Left cardiac atrium (tissue), 4 donors: ENCODE measurements at places on chromosomes 13 and 19.

GRCh38 chr13:67223024-67223423 is 7.1 kb downstream of the PCDH9 start:
- DNase-seq = no peak

DNA sequence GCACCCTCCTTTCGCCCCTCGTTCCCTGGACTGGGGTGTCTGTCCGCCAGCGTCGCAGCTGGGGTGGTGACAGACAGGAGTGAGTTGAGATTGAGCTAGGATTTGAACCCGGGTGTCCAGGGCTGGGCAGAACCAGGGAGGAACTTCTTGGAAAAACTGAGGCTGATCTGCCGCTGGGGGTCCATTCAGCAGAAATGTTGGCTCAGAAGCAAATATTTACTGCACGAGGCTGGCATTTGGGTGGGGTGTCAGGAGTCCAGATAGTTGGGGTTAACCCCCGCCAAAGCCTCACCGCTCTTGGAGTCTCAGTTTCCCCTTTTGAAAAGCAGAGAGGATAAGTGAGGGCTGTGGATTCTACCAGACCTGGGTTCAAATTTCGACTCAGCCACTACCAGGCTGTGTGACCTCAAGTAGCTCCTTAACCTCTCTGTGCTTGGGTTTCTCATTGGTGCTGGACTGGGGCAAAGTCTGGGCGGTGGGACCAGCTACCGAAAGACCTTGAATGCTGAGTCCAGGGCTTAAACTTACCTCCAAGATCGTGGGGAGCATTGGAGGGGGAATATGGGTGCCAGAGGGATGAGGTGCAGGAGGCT is 20.9 kb downstream of the MAST3 start:
- DNase-seq = no peak

DNA sequence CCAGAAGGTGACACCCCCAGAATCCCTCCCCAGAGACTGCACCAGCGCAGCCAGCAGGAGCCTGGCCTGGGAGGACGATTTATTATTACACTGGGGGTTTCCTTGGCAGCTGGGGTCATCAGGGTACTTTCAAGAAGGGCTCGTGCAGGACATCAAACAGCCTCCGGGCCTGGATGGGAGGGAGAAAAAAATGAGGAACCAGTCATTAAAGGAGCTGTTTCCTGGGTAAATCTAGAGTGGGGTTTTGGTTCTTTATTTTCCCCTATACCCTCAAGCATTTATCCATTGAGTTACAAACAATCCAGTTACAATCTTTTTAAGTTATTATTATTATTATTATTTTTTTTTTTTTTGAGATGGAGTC is 3.1 kb downstream of the POLR1G start:
- DNase-seq = no peak

DNA sequence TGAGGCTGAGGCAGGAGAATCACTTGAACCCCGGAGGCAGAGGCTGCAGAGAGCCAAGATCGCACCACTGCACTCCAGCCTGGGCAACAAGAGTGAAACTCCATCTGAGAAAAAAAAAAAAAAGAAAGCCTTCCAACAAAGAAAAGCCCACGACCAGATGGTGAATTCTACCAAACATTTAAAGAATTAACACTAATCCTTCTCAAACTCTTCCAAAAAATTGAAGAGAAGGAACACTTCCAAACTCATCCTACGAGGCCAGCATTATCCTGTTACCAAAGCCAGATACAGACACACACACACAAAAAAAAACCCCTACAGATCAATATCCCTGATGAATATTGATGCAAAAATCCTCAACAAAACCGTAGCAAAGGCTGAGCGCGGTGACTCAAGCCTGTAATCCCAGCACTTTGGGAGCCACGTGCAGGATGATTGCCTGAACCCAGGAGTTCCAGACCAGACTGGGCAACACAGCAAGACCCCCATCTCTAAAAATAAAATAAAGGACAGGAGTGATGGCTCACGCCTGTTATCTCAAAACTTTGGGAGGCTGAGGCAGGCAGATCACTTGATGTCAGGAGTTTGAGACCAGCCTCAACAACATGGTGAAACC is 6.2 kb upstream of the EVI5L start:
- no peak for DNase-seq

DNA sequence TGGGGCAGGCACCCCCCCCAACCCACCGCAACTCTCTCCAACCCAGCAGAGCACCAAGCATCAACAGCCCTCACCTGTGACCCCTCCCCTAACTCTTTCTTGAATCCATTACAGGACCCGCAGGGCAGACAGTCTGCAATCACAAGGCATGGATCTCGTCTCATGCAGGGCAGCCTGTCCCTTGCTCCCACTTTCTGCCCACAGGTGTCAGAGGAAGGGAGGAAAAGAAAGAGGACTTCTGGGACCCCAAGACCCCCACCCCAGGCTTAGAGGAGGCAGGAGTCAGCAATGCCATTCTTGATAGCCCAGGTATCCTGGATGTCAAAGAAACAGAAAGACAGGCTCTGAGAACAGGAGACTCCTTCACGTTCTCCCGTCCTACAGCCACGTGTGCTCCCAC is 47.4 kb upstream of the TUBGCP3 start:
- no peak for DNase-seq

DNA sequence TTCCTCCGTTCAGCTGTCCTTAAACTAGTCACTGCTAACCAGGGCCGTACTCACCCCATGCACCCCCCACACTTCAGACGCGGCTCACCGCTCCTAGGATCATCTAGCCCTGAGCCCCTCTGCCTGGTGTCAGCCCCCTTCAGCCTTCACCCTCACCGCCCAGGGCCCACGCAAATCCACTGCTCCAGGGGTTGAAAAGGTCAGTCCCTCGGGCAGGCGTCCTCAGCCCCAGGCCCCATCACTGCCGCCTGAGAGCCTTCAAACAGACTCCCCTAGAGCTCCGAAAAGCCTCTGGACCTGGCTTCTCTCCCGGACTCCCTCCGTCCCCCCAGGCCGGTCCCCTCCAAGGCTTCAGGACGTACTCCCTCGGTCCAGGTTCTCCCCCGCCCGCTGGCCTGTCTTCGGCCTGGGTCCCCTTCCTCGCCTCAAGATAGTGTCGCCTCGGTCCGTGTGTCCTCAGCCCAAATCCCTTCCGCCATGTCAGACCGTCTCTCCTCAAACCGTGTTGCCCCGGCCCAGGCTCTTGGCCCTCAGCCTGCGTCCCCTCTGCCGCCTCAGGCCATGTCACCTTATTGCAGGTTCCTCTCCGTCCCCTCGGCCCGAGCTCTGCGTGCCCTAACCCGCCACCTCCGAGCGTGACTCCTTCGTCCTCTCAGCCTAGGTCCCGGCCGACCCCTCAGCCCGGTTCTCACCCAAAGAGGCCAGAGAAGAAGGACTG is 553 bp downstream of the NAPA start:
- no peak for DNase-seq

- no peak for DNase-seq
Observed at GRCh38 chr19:30001791-30002190, 59.8 kb downstream of the URI1 start.

DNA sequence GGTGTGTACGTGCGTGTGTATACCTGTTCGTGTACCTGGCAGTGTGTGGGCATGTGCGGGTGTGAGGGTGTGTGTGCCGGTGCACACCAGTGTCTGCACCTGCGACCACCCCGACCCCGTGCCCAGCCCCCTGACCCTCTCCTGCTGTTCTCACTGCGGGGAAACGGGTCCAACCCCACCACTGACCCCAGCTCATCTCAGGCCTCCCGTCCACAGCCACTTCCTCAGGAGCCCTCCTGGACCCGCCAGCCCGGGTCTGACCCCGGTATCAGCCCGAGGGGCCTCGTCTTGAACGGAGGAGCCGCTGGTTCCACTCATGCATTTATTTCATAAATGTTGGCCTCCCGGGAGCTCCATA is 23.8 kb upstream of the ONECUT3 start:
- no peak for DNase-seq

GRCh38 chr19:5250127-5250659 is 90.4 kb downstream of the PTPRS start:
- peak; percentile 63 for DNase-seq

GRCh38 chr19:7426986-7427385 is 61.8 kb downstream of the PEX11G start:
- DNase-seq = no peak

GRCh38 chr19:14603990-14604387 is 21.1 kb downstream of the CLEC17A start:
- DNase-seq = no peak

GRCh38 chr13:90857921-90858320 is 489.6 kb upstream of the MIR17HG start:
- no peak for DNase-seq

- no peak for DNase-seq
Observed at GRCh38 chr19:1520203-1520780, 3.6 kb upstream of the PLK5 start.

DNA sequence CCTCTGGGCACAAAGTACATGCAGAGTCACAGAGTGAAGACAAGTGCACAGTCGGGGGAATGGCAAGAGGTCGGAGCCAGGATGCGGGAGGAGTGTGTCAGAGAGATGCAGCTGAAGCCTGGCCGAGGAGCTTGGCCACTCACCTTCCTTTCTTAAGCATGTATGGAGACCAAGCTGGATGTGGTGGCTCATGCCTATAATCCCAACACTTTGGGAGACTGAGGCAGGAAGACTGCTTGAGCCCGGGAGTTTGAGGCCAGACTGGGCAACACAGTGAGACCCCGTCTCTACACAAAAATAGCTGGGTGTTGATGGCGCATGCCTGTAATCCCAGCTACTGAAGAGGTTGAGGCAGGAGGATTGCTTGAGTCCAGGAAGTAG is 67.0 kb downstream of the LATS2 start:
- DNase-seq = no peak

DNA sequence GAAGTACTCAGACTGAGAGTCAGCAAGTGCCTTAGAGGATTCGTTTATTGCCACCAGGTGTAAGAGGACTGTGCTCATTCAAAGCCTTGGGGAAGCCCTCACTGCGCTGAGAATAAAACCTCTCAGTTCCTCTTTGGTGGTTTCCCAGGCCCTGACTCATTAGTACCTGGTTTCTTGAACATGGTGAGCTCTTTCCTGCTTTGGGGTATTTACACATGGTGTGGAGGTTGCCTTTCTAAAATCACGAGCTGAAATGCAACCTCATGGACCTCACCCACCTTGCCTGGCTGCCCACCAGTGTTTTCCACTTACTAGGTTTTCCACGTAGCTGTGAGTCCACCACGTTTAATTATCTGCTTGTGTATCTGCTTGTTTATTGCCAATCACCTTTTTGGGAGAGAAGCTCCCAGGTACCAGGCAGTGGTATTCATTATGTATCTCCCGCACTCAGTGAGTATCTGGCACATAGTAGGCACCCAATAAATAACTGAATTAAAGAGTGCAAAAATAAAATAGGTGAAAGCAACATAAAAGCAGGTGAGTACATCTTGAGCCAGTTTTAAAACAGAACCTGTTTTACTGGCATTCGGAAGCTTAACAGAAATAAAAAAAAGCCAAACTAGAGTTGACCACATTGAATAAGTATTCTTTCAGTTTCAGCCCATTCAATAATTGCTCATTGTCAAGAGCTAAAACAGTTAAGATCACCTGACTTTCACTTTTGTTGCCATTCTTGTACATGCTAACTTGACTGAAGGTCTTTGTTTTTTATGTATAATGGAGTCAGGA is 533.0 kb downstream of the MYO16 start:
- DNase-seq = no peak

DNA sequence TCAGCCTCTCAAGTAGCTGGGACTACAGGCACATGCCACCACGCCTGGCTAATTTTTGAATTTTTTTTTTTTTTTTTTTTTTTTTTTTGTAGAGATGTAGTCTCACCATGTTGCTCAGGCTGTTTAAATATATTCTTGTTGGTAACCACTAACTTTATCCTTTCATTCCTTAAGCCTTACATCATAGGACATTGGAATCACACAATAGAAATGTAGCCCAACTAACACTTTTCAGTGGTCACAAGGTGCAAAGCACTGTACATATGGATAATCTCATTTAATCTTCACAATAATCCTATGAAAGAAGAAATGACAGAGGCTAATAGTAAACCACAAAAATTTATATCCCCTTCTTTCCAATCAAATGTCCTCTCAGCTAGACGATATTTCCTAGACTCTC is 417.8 kb upstream of the DACH1 start:
- no peak for DNase-seq

GRCh38 chr19:13118424-13119193 is 545 bp downstream of the NACC1 start:
- peak; percentile 59 for DNase-seq

- DNase-seq = no peak
Observed at GRCh38 chr13:30416471-30416870, 5.8 kb upstream of the UBE2L5 start.

GRCh38 chr13:99012539-99012938 is 34.7 kb upstream of the DOCK9 start:
- DNase-seq = no peak

- DNase-seq = no peak
Observed at GRCh38 chr13:49407068-49407467, 36.8 kb downstream of the CAB39L start.

- no peak for DNase-seq
Observed at GRCh38 chr13:95117092-95117491, 184.2 kb downstream of the ABCC4 start.
